ENCODE measurements at places on chromosomes 3 and 15. TPM values are rescaled to one million over a fixed set of nuclear protein-coding genes. Genes with fewer than 3 reads are reported as not detected.

Gene ANKUB1
- total RNA-seq: not detected

Gene RABL3
- total RNA-seq: 19.1 TPM

Gene SYNPR
- not detected for total RNA-seq

Gene CHST13
- 1.0 TPM for total RNA-seq

Gene ARPP21
- total RNA-seq: 0.12 TPM

Gene PYGO1
- 8.9 TPM for total RNA-seq

Gene CNTN4
- not detected for total RNA-seq

Gene ABI3BP
- 1.0 TPM for total RNA-seq

Gene GOLGA8K
- 0.38 TPM for total RNA-seq
